ENCODE measurements at places on chromosomes 13 and 19.
A peak's percentile ranks its signal among the peaks of the same experiment; 100 is the strongest.

DNA sequence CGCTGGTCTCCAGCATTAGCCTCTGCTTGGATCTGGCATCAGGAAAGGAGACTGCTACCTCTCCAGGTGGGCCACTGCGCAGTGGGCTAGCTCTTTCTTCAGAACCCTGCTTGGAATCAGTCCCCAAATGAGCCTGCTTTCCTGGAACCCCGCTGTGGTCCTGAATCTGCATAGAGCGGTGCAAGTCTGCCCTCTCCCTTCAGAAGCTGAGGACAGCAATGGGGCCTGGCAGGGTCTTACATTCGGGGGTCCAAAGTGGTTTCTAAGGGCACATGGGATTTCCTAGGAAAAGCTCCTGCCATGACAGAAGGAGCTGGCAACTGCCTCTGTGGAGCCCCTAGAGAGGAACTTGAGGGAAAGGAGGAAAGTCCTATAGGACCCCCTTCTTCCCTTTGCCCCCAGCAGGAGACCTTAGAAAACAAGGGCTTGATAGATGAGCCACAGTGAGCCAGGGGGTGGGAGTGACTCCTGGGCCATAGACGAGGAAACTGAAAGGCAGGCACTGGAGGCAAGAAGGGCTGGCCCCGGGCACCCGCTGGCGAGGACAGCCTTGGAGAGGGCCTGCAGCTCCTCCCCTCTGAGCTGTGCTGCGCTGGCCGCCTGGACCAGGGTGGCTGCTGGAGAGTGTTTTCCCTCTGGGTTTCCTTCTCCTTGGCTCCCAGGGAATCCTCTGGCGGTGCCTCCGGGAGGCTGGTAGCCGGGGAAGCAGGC, 1.4 kb upstream of the VSTM2B start:
- no peak for DNase-seq

DNA sequence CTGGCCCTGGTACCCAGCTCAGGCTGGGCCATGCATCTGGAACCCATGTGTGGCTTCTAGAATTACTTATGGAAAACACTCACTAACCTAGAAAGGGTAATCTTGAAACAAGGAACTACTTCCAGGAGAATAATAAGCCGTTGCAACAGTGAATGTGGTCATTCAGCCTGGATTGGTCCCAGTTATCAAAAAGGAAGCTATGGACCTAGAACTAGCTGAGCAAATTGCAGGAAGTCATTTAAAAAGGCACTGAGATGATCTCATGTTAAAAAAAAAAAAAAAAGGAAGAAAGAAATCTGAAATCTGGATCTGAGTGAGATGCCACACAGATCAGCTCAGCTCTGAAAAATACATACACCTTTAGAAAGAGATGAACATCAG, 59.6 kb downstream of the DCT start:
- no peak for DNase-seq

DNA sequence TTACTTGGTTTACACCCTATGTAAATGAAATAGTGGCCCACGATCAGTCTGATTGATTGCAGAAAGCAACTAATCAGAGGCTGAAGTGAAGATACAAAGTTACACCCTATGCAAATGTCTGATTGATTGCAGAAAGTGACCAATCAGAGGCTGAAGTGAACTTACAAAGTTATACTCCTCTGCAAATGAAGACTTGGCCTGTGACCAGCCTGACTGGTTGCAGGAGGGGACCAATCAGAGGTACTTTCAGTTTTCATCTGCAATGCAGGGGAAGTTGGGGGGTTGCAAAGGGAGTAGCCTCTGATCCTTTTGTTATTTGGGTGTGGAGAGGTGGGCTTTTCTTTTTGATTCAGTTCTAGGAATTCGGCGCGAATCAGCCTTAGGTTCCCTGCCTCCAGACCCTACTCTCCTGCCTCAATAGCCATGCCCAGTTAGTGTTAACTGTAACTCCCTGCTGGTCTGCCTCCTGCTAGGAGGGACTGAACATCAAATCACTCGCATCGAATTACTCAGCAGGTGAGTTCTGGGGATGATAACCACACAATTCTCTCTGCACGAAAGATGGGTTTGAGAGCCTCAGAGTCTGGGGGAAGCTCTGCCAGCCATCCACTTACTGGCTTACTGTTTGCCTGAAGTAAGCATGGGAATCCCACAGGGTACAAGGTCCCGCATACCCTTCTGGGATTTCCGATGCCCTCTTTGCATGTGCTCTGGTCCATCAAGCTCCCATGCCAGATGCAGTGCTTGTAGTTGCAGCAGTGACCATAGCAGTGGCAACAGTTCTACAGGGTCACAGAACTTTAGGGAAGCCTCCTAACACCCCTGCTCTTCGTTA, 7.5 kb downstream of the ARL11 start:
- peak; percentile 28 for DNase-seq

DNA sequence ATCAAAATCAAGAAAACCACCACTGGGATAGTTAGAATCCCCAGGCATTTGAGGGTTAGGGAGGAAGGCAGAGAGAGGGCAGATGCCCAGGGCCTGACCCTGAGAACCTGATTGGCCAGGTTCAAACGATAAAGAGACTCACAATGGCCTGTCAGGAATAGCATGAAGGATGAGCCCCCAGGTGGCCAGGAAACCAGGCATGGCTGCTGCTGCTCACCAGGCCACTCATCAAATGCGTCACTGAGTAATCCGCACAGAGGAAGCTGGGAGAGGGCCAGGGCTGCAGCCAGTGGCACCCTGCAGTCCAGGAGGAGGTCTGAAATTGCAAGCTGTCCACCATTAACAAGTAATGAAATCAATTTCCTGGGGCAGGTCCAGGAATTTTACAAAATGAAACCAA, 111.3 kb downstream of the KATNAL1 start:
- DNase-seq = no peak

DNA sequence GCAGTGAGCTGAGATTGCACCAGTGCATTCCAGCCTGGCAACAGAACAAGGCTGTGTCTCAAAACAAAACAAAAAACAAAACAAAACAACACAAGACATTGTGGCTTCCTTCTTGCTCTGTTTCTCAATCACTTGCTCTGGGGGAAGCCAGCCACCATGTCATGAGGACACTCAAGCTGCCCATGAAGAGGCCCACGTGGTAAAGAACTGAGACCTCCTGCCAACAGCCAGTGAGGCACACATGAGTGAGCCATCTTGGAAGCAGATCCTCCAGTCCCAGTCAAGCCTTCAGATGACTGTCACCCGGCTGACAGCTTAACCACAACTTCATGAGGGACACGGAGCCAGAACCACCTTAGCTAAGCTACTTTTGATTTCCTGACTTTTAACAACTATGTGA, 25.2 kb downstream of the CPT1C start:
- DNase-seq = no peak

- DNase-seq = no peak
These were observed 6.6 kb downstream of the SSBP4 start for GRCh38 chr19:18425515-18426415.

GRCh38 chr13:46544208-46544607, 8.8 kb upstream of the LRCH1 start:
- DNase-seq = peak; percentile 26

GRCh38 chr19:44476559-44477408, 23.5 kb downstream of the ZNF180 start:
- peak; percentile 11 for DNase-seq

- DNase-seq = no peak
These were observed 2.0 kb downstream of the LENG9 start for GRCh38 chr19:54461613-54462012.

DNA sequence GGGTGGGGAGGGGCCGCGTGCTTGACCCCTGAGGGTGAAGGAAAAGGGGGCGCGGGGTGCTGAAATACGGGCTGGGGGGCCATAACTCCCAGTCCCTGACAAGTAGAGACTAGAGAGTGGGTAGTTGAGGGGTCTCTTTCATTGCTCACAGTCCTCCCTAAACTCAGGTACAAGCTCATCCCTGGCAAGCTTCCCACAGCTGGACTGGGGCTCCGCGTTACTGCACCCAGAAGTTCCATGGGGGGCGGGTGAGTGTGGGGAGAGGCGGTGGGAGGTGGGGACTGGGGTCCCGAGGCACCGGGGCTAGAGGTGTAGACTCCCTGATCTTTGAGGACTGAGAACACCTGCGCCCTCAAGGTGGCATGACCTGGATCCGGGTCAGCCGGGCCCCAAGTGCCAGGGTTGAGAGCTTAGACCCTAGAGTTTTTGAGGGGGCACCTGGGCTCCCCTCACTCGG, 1.3 kb downstream of the ETV2 start:
- DNase-seq = no peak

- DNase-seq = no peak
These were observed 3.8 kb downstream of the C13orf46 start for GRCh38 chr13:113969973-113970611.

DNA sequence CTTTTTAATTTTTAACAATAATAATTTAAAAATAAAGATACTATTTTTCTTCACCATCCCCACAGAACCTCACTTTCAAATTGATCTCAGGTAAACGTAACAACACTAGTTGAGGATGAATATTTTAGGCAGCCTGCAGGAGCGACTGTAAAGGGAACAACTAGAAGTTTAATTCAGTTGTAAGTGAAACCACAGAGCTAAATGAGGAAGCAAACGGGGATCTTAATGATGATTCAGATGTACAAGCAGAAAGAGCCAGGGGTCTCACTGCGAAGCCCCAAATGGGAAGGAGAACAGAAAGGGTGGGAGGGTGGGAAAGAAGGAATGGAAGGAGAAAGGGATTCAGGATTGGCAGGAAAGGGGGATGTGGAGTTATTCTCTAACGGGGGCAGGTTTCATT, 54.6 kb upstream of the RAP2A start:
- DNase-seq = no peak

- DNase-seq = no peak
These were observed 2175.9 kb downstream of the PCDH9 start for GRCh38 chr13:65054277-65054676.

- DNase-seq = peak; percentile 99
These were observed 1.5 kb downstream of the CLEC11A start for GRCh38 chr19:50724522-50725217.
